Fibroblast of lung (primary cell): ENCODE measurements at places on chromosomes 5 and 9. TPM values are rescaled to one million over a fixed set of nuclear protein-coding genes. Genes with fewer than 3 reads are reported as not detected.

- DNase-seq = no peak
These were observed 66.4 kb downstream of the ZSWIM6 start for GRCh38 chr5:61398440-61398839.

- peak; percentile 64 for DNase-seq
These were observed 68.5 kb downstream of the TMC1 start for GRCh38 chr9:72589667-72590521.

DNA sequence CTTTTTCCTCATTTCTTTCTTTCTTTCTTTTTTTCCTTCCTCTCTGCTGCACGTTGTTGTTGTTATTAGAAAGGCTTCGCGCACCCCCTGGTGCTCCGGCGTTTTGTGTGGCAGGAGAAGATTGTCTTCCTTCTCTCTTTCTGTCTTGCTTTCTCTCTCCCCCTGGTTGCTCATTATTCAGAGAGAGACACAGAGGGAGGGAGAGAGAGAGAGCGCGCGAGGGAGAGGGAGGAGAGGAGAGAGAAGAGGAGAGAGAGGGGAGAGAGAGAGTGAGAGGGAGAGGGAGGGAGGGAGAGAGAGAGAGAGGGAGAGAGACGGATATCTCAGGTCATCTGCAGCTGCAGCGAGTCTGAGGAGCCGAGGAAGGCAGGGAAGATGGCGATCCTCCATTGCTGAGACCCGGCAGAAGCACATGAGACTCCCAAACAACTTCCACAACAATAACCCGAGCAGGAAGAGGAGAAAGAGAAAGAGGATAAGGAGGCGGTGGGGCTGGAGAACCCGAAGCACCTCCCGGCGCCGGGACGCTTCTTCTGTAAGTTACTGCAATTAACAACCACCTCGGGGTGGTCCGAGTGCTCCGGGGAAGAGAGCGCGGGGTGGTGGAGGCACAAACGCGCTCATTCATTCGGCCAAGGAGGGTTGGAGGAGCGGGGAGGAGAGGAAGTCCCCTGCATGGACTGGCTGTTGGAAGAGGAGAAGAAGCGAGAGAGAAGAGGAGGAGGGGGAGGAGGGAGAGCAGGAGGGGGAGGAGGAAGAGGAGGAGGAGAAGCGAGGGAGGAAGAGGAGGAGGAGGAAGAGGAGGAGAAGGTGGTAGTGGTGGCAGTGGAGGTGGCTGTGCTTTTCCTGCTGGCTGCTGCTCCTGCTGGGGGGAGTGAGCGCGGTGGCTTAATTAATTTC lies at the start of gene ZNF462:
Gene ZNF462, plus strand, starts transcription at position 346 of the 900 bp plus-strand sequence. CDS start 60,218 bp downstream, outside the sequence.
- peak; percentile 86 for DNase-seq

The PTGER4 gene
- total RNA-seq = 3.3 and 5.4 TPM in 2 replicates

The FOXD4L3 gene
- under 0.01 TPM in 1 of 2 replicates, not detected in the other for total RNA-seq

- DNase-seq = peak; percentile 36
These were observed 40.4 kb downstream of the PCSK5 start for GRCh38 chr9:75930730-75931321.

The CTXN3 gene
- not detected in 2 replicates for total RNA-seq

The CER1 gene
- total RNA-seq = not detected in 2 replicates

- DNase-seq = peak; percentile 61
These were observed 7.4 kb upstream of the PPP3R2 start for GRCh38 chr9:101601904-101602765.

DNA sequence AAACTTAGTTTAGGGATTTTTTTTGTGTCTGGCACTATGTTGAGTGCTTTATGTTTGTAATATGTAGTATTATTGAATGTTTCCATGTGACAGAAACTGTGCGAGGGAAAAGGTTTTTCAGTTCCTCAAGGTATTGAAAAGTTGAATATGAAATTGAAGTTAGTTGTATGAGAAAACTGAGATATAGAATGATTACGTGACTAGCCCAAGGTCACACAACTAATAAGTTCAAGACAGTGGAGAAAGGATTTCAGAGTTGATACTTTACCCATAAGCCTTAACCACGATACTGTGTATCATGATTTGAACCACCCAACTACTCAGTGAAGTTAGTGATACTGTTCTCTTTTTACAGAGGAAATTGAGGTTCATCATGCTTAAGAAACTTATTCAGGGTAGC lies 5.7 kb downstream of the NIPBL start:
- DNase-seq = no peak

- no peak for DNase-seq
These were observed 48.2 kb upstream of the ANGPTL2 start for GRCh38 chr9:127170652-127171051.

DNA sequence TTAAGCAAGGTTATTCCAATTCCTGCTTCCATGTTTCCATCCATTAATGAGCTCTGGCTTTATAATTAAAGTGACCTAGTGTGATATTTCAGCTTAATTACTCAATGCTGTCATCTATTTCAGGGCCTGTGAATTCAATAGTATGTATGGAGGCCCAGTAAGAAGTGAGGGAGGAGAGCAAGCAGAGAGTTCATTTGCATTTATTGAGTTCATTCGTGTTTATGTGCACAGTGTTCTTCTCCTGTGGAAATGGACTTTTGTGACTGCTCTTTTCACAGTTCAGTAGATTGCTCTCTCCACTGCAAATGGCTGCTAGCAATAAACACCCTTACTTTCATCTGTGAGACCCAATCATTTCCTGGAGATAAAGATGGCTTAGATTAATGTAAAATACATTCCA lies 130.9 kb downstream of the CEMIP2 start:
- no peak for DNase-seq

- DNase-seq = peak; percentile 7
These were observed 196.2 kb downstream of the DEPDC1B start for GRCh38 chr5:60503771-60504170.

The MAT2B gene
- 136 and 160 TPM in 2 replicates for total RNA-seq

The IL13 gene
- total RNA-seq = not detected in 2 replicates

- DNase-seq = no peak
These were observed 6.5 kb downstream of the CKMT2 start for GRCh38 chr5:81239613-81240012.

- no peak for DNase-seq
These were observed 731.1 kb upstream of the ZNF608 start for GRCh38 chr5:125477586-125477975.

DNA sequence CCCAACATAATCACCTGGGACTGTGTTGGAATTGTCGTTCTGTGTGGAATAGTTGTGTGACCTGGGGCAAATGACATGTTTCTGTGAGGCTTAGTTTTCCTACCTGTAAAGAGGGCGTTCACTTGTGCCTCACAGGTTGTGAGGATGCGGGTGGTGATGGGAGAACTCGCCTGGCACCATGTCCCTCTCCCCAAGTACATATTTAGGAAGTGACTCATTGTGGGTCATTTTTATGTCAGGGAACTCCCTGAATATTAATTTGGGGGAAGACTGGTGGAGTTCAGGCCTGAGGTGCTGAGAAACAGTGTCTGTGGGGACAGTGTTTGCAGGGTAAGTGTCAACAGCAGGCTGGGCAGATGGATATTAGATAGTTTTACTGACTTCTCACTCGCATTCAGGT lies 144.7 kb downstream of the KDM4C start:
- peak; percentile 50 for DNase-seq

The SPATA31E1 gene
- not detected in 2 replicates for total RNA-seq

The CSF1R gene
- total RNA-seq = not detected in 2 replicates

DNA sequence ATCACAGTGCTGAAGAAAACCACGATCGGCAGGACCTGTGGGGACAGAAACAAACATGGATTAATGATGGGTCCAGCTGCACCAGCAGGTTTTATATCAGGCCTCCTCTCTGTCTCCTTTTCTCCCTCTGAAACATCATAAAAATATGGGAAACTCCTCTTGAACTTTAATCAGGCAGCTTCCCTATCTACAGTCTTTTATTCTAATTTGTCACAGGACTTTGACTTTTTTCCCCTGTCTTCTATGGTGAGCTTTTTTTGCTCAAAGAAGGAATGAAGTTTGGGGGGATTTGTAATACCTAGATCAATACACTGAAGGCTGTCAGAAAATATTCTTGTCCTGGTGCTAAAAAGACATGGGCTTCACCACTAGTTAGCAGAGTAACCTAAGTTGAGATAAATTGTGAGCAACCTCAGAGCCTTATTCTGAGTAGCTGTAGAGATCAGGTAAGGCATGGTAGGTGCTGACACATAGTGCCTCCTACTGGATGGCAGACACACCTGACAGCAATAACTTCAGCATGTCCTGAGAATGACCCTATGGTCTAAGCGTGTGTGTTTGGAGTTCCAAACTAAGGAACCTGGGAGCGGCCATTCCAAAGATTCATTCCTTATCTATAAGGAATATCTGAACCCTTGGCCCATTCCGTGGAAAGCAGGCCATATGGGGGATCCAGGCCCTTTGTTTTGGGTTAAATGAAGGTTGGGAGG lies 46.2 kb downstream of the SLC28A3 start:
- no peak for DNase-seq

The FBXO38 gene
- 50.3 and 62.4 TPM in 2 replicates for total RNA-seq

DNA sequence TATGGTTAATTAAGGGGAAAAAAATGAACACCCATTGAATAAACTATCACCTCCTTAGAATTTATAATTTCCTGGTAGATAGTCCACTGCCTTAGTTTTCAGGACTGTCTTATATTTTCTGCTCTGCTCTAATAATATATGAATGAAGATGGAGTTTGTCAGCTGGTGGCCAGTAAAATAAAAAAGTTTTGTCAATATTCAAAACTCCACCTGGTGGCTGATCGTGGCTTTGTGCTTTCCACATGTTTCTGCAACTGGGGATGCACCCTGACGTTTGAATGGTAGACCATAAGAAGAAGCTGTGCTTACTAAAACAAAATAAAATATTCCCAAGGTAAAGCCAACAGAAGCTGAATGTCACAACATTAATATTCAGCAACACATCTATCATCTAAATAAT lies 286.6 kb upstream of the IZUMO3 start:
- no peak for DNase-seq

GRCh38 chr5:61657010-61657409 lies 325.0 kb downstream of the ZSWIM6 start:
- DNase-seq = no peak

- no peak for DNase-seq
These were observed 694.3 kb downstream of the BRINP1 start for GRCh38 chr9:118674942-118675341.

DNA sequence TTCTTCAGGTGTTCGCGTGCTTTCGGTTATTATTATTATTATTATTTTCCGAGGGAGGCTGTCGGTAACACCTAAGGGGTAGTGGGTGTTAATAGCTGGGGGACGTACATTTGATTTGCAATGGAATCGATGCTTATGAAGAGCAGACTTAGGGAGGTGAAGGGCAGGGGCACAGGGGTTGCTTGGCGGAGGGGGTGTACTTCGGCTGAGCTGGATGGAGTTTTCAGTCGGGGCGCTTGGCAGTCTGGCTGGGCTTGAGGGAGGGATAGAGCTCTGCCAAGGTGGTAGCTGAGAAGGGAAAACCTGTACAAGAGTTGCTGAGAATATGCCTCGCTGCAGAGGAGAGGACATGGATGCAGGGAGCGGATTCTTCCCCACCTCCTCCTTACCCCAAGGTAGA lies 617 bp upstream of the PTPRD start:
- DNase-seq = no peak

DNA sequence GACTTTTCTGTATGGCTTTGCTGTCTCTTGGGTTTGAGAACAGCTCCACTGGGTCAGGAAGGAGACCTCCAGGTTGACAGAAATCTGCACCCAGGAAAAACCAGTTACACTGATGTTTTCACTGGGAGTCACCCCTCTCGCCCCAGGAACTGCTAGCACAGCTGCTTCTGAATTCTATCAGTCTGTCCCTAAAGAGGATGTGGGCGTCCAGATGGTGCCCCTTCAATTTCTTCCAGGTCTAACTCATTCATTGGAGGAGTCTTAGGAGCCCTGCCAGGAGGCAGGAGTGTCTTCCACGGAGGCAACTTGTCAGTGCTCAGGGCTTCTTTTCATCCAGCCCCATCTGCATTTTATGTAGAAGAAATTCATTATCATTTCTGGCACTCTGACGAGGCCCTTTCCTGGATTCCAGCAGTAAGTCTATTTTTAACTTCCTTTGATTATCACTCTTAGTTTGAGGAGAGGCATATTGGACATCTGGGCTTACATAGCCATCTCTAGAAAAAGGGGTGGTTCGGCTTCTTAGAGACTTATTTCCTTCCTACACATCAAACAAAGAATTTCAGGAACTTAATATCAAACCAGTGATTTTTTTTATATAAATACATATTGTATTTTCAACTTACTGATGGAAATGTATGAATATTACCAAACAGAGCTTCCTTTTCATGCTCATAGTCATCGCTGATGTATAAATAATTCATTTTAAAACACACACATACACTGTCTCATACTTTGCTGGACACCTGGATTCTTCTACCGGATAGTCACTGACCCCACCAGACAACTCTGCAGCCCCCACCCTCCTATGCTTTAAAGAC lies 148.8 kb downstream of the IRX2 start:
- peak; percentile 55 for DNase-seq

DNA sequence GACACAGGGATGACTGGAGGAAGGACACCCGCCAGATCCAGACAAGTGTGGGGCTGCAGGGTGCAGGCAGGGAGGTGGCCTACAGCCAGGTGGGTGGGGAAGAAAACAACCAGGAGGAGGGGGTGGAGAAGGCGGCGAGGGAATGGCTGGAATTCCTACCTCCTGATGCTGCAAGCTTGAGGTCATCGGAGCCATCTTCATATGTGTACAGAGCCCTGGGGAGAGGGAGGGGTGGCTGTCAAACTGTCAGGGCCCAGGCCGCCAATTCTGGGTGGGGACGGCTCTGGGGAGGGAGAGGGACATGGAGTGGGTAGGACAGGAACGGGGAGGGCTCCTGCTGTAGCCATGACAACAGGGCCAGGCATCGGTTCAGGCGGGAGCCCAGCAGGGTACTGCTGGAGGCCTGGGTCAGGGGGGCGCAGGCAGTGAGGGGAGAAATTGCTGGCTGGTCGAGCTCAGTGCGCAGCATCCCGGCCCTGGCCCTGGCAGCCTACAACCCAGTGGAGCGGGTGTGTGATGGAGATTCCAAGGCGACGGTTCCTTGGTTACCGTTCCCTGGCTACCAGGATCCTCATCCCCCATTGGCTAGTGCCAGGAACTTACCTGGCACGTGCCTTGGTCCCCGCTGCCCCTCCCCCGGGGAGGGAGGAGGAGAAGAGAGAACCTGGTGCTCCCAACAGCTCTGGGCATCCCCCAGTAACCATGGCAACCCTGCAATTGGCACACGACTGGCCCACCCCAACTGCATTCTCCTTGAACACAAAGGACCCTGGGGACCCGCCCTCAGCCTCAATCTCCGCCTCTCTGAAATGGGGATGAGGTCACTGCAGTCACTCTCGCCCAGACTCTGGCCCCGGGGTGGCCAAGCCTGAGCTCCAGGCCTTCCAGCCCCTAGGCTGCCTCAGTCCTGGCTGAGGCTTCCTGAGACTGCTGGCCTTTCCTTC lies 4.5 kb downstream of the DBN1 start:
- DNase-seq = peak; percentile 81

DNA sequence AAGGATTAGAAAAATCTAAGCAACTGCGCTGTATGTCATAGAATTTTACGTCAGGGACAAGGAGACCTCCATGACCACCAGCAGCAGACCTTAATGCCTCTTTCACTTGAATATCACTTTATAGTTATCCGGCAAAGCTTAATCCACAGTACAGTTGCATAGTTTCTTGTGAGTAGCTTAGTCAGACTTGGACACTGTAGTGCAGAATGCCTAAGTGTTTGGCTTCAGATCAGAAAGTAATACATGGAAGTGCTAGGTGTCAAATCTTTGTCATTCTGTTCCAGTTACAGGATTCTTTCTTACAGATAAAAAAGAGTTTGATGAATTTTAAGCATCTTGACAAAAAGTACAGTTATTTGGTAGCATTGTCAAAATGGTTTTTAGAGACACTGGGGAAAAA lies 239.9 kb upstream of the PAPPA start:
- peak; percentile 56 for DNase-seq

GRCh38 chr5:170388818-170389549 lies at the start of gene KCNMB1:
Gene KCNMB1, minus strand, starts transcription at chr5:170389367. Its CDS starts 3,920 bp downstream, at chr5:170385447.
- DNase-seq = no peak

The PFN3 gene
- total RNA-seq = not detected in 2 replicates
